Activated CD8-positive, alpha-beta memory T cell treated with anti-CD3 and anti-CD28 coated beads for 4 hours (primary cell): ENCODE measurements at places on chromosomes 7 and 10.

DNA sequence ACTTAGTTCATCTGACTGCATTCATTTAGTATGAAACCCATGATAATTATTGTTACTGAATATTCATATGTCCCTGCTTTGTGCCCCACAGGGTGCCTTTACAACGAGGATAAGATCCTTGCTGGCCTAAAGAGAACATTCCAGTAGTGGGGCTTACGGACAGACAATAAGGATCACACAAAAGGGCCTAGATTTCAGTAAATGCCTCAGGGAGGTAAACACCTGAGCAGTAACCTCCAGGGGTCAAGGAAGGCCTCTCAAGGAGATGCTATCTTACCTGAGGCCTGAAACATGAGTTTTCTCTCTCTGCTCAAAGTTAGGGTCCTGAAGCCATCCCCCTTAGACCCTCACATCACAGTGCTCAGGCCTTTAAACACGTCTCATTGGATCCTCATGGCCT lies 228.7 kb downstream of the TCF7L2 start:
- no peak for DNase-seq

- DNase-seq = no peak
These were observed 66.9 kb downstream of the FOXL3 start for GRCh38 chr7:356691-357462.

- DNase-seq = no peak
These were observed 212.7 kb upstream of the ZNF804B start for GRCh38 chr7:88546808-88547207.

- no peak for DNase-seq
These were observed 32.9 kb upstream of the CUX1 start for GRCh38 chr7:101784292-101785127.

GRCh38 chr10:88926566-88927415 lies 25.8 kb downstream of the ACTA2 start:
- no peak for DNase-seq

- no peak for DNase-seq
These were observed 28.1 kb upstream of the PLXDC2 start for GRCh38 chr10:19788075-19788686.

- no peak for DNase-seq
These were observed 301.9 kb downstream of the CDK14 start for GRCh38 chr7:90897961-90898469.

- DNase-seq = no peak
These were observed 52.9 kb downstream of the CYP26A1 start for GRCh38 chr10:93126483-93127052.

DNA sequence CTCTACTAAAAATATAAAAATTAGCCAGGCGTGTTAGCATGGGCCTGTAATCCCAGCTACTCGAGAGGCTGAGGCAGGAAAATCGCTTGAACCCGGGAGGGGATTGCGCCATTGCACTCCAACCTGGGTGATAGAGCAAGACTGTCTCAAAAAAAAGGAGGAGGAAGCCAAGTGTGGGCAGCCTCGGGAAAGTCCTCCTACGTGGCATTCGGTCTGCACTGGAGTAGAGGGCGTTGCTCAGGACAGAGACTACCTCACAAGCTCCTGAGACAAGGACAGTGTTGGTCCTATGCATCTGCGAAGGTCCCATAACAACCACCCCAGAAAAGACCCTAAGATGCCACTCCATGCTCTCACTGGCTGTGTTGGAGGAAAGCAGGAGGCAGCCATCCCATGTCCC lies 10.0 kb upstream of the SERPINE1 start:
- no peak for DNase-seq

- DNase-seq = no peak
These were observed 386.1 kb downstream of the PLXDC2 start for GRCh38 chr10:20202337-20202736.

GRCh38 chr10:69088471-69088769 lies 517 bp downstream of the SRGN start:
- no peak for DNase-seq

GRCh38 chr10:75098902-75099673 lies 12.4 kb upstream of the SAMD8 start:
- DNase-seq = no peak

GRCh38 chr7:117759950-117760640 lies 113.1 kb downstream of the CTTNBP2 start:
- DNase-seq = no peak

DNA sequence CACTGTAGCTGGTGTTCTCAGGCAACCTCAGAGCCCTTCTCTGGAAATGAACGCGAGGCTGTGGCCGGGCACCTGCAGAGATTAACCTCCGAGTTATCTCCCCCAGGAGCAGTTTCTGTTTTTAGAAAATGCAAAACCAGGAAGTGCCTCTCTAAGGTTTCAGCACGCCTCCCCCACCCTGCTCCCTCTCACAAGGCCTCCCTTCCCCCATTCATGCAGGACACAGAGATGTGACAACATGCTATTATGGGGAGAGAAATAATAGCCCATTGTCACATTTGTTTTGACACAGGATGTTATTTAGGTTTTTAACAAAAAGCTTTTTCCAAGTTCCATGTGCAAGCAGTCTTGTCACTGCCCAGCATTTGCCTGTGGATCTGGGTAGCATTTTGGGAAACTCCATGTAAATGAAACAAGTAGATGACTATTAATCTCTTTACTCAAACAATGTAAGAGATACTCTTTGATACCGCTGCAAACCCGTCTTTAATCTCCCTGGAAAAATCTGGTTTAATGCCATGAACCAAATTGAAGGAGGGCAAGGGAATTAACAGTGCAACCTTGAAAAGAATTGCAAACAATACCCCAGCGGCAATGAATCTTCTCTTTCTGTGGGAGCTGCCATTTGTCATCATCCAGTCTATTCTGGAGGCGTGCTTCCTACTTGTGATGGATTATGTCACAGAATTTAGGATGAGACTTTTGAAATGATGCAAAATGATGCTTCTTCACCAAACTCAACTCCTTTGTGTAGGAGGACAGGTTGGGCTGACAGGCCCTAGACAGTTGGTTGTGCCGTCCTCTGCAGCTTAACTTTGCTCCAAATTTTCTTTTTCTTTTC lies 86.5 kb upstream of the NMT2 start:
- DNase-seq = no peak

GRCh38 chr7:130390486-130390885 lies 10.2 kb downstream of the CPA1 start:
- DNase-seq = no peak

GRCh38 chr7:17390392-17390791 lies 91.9 kb downstream of the AHR start:
- DNase-seq = no peak

DNA sequence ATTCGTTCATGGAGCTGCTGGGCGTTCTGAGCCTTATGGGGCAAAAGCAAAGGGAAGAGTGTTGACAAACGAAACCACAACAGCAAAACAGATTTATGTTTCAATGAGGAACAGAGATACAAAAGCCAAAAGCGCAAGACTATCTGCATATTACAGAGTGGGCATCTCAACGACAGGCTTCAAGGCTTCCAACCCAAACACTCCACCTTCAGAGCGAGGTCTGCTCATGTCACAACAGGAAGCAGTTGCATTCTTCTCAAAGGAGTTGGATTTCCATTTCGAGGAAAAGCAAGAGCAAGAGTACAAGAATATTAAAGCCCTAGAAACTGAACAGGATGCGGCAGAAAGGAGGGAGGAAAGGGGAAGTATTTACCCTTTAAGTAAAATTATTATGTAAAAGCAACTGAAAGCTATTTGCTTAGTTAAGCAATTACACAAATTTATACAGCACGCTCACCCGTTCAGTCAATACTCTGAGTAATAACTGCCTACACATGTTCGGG lies 189.3 kb downstream of the ELMO1 start:
- DNase-seq = no peak

DNA sequence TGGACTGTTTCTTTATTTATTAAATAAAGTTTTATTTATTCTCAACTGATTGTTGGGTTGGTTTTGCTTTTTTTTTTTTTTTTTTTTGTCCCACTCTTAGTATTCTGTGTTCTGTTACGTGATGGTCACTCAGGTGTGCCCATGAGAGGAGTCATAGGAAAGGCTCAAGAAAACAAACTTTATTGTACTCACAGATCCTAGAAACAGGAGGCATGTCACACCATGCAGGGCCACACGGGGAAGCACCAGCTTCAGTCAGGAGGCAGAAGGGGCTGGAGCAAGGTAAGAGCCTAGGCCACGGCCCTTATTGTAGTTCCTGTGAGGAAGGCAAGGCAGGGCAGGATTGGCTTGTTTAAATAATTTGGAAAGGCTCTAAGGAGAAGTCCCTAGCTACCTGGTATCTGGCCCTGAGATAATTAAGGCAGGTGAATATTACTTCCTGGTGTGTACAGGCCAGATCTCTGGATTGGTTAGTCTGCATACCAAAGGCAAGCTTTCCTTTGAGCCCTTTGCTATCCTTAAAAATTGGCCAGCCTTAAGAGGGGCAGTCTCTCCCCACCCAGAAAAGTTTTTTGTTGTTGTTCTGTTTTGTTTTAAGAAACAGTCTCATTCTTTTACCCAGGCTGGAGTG lies 8.3 kb downstream of the ATOH7 start:
- DNase-seq = no peak

DNA sequence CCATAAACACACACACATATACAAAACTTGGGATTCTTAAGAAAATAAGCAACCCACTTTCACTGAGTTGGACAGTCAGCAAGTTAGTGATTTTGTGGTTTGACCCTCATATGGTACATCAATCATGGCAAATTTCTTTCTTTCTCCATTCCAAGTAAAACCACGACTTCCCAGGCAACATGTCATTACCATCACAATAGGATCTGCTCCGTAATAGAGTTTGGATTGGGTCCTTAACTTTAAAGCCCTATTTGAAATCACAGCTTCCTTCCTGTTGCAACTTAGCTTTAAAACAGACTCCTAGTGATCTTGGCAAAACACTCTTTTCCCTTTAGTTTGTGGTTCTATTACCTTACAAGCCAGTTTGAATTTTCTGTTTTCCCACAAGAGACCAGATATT lies 483.6 kb downstream of the INHBA start:
- DNase-seq = no peak

GRCh38 chr10:102009801-102010425 lies 46.1 kb downstream of the ARMH3 start:
- DNase-seq = peak; percentile 8

- peak; percentile 66 for DNase-seq
These were observed 208.4 kb downstream of the TPST1 start for GRCh38 chr7:66413379-66414114.

DNA sequence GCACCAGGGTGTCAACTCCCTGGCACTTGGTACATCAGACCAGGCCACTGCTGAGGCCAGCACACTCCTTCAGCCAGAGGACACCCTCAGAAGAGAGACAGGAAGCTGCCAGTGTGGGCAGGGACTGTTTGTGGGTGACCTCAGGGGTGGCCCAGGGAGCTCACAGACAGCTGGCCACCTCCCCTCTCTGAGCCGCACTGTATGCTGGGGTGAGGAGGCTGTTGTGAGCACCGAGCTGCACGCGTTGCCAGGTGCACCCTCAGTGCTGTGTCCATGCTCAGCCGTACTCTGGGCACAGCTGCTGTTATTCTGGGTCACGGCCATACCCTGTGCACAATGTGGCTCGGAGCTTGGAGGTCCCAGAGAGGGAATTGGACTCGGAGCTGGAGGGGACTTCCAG lies 61.5 kb upstream of the NANOS1 start:
- DNase-seq = no peak

GRCh38 chr10:119078422-119079179 lies 2.0 kb downstream of the EIF3A start:
- no peak for DNase-seq

DNA sequence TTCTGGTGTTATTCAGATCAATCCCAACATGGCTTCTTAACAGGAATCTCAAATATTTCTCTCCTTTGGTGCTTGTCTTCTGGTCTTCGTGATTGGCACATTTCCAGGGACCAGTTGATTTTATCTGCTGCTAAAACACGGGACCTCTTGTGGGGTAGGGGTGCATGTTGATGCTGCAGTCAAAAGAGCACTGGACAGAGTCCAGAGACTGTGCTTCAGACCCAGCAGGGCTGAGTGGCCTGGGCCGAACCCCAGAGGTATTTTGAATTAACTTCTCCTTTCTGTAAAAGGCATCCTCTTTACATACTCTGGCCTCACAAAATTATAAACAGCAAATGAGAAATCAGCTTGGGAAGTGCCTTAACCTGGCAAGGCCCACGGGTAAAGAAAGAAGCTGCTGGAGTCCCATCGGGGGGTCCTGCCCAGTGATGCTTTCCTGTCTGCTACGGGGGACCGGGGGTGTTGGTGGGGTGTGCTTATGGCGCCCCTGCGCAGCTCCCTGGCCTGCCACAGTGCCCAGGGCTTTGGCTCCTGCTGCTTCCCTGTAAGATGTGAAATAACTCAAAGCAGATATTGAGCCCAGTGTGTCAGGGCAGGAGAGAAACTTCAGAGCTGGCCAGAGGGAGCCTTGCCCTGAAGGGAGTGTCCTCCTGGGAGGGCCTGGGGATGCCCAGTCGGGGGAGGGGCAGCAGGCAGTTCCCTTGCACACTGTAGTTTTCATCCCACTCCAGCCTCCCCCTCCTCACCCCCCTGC lies 230.5 kb downstream of the TCF7L2 start:
- DNase-seq = no peak

DNA sequence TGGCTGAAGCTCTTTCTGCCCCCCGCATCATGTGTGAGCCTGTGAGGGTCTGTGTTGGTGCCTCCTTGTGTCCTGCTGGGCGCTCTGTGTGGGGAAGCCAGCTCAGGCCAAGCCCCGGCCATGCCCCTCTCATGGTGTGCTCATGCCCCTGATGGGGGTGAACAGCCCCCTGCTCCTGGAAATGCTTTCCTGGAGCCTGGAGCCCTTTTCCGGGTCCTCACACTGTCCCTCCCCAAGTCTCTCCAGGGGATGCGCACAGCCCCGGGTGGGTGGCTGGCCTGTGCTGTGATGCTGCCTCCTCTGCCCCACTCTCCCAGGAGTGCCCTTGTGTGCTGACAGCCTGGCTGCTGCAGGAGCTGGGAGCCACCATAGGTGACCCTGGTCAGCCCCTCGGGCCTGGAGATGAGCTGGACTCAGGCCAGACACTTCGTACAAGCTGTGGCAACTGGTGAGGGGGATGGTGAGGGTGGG lies 20.8 kb upstream of the ZNF862 start:
- no peak for DNase-seq

GRCh38 chr7:143354376-143354775 lies 8.1 kb downstream of the FAM131B start:
- no peak for DNase-seq

- DNase-seq = no peak
These were observed 46.3 kb downstream of the PDK4 start for GRCh38 chr7:95549818-95550529.

DNA sequence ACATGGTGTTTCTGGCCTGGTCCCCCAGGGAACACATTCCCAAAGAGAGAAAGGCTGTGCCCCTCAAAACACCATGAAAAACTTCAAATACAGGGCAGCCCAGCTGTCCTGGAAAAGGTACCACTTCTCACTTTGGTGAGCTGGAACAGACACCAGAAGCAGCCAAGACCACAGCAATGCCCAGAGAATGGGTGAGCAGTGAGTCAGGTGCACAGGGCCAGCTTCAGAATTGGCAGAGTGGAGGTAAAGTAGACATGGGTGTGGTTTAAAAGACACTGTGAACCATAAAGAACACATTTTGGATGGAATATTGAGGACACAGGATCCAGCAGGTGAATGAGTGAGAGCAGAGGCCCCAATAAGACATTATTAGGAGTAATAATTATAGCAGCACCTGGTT lies 51.3 kb downstream of the FAM13C start:
- DNase-seq = no peak

- DNase-seq = no peak
These were observed 9.3 kb upstream of the TMEM270 start for GRCh38 chr7:73851410-73852338.

GRCh38 chr7:98624846-98625420 lies 7.8 kb downstream of the NPTX2 start:
- DNase-seq = no peak

GRCh38 chr10:14625192-14625631 lies 149.5 kb downstream of the FAM107B start:
- DNase-seq = no peak
